ENCODE measurements at places on chromosomes 12 and 14.

DNA sequence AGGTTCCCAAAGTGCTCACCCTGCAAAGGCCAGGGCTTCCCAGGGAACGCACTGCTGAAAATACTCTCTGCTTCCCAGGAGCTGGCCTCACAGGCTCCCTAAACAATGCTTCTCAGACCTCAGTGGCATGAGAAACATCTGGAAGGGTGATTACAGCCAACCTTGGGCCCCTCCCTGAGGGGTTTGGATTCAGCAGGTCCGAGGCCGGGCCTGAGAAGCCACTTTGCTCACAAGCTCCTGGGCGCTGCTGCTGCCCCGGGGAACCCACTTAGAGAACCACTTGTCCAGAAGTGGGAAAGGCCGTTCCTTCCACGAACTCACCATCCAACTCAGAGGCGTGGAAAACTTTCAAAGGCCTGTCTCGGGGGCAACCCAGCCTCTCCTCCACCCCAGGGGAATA is 130.5 kb downstream of the PIWIL1 start:
- no peak for DNase-seq

DNA sequence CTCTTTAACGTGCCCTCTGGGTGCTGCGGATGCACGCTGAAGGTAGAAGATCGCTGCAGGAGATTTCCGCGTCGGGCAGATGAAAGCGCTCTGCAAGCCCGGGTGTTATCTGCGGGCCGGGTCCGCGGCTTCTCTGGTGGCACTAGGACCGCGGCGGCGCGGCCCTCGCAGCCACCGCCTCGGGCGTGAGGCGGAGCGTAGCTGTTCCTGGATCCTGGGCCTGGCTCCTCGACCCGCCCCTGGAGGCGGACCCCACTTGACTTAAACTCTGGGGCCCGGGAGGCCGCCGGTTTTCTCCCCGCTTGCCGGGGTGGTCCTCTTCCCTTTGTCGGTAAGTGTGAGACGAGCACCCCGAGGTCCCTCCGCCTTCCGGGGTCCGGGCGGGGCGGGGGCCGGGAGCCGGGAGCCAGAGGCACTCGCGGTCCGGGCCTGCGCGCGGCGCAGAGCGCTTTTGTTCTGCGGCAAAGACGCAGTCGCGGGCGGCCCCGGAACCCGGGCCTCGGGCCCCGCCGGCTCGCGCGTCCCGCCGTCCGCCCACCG is at the start of gene RESF1:
RESF1 (plus strand) TSS at position 255 of the 540 bp plus-strand sequence. CDS start 21,541 bp downstream, outside the sequence.
- peak; percentile 82 for DNase-seq

GRCh38 chr12:58592475-58593207 is 327.7 kb downstream of the LRIG3 start:
- DNase-seq: no peak

- no peak for DNase-seq
These were observed 125.7 kb upstream of the BTG1 start for GRCh38 chr12:92271341-92271740.

DNA sequence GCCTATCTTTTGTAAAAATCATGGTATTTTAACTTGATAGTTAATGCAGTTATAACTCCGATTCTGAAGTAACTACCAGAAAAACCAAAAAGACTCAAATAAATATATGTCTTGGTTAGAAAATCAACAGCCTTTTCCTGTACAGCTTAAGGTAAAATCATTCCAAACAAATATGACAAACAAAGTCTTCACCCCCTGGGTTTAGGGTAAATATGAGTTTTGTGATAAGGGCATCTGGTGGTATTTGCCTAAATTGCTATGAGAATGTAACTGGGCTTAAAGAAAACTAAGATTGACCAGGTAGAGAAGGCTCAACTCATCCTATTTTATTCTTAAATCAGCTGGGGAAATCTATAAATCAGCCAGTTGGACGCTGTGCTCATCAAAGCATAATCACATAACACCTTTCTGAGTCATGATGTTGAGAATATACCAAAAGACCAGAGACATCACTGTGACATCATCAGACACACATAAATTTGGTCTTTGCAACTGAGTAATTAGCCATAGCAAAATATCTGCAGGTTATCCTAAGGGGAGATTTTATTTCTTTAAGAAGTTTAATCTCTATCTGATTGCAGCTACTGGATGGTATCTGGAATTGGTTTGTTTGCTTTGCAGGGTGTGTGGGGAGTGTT is 133.9 kb downstream of the STXBP6 start:
- DNase-seq: no peak

GRCh38 chr12:124581307-124582107 is 14.1 kb upstream of the NCOR2 start:
- DNase-seq: no peak

DNA sequence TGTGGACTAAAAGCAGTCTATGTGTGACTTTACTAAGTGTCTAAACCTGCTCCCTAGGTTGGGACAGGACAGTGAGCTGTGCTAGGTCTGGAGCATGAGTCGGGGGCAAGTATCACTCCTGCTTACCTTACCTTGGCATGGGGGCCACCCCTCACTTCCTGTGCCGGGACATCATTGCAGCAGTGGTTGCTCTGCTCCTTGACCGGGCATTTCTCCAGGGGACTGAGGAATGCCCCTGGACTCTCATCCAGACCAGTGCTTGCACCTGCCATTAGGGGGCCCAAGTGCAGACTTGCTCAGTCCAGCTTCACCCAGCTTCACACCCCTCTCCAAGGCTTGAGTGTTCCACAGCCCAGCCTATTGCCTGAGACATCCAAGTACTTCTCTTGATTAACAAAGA is 84.7 kb upstream of the NELL2 start:
- no peak for DNase-seq
